ENCODE measurements at places on chromosomes 4 and X. TPM values are rescaled to one million over a fixed set of nuclear protein-coding genes. Genes with fewer than 3 reads are reported as not detected.

Gene HHIP
- total RNA-seq = 10.7 TPM

Gene MYOZ2
- 0.29 TPM for total RNA-seq

Gene TMPRSS11A
- total RNA-seq = not detected

Gene SSX3
- not detected for total RNA-seq

Gene TIGD4
- not detected for total RNA-seq

Gene CASK
- 72.9 TPM for total RNA-seq

Gene ASB5
- total RNA-seq = 2.2 TPM

Data from placental pericyte (primary cell).